ENCODE measurements at places on chromosomes 12 and 14.

- no peak for DNase-seq
Measured at GRCh38 chr12:121255433-121255832, 41.1 kb downstream of the CAMKK2 start.

DNA sequence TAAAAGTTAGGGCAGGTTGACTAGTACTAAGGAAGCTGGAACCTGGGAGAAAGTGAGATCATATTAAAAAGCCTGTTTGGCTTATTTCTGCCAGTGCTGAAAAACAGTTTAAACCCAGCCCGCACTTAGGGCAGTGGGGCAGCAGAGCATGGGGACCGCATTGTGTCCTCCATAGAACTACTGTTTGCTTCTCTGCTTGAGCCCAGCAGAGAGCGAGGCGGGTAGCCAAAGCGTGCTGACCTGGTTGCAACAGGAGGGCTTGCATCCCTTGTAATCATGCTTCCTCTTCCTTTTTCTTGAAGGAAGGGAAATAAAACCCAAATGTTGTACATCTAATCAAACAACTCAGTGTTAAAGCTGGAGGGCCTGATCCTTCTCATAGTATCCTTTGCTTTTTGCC, 82.5 kb upstream of the HOXC13 start:
- DNase-seq: no peak

GRCh38 chr12:56932867-56933266, 1.3 kb downstream of the SDR9C7 start:
- no peak for DNase-seq

- DNase-seq: no peak
Measured at GRCh38 chr14:44649061-44649460, 142.0 kb upstream of the FSCB start.

DNA sequence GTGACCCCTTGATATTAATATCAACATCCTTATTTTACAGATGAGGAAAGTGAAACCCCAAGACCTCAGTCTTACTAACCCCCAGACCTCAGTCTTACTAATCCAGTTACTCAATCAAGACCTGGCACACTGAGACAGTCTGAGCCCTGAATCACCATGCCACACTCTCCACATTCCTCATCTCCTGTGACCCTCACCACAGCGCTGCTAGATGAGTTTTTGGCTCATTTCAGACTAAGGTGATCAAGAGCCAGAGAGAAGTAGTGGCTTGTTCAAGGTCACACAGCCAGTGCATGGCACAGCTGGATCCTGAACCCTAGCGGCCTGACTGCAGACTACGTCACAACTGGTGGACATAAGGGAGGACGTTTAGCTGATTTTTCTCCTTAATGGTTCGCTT, 579.2 kb downstream of the BCL11B start:
- no peak for DNase-seq

GRCh38 chr12:4435537-4435936, 10.1 kb downstream of the FGF6 start:
- DNase-seq: no peak

- no peak for DNase-seq
Measured at GRCh38 chr14:68241862-68242487, 422.4 kb downstream of the RAD51B start.

GRCh38 chr12:6647083-6647604, at the start of gene ACRBP:
ACRBP (minus strand) TSS chr12:6647432; CDS start chr12:6647366, 66 bp downstream.
- DNase-seq: no peak

DNA sequence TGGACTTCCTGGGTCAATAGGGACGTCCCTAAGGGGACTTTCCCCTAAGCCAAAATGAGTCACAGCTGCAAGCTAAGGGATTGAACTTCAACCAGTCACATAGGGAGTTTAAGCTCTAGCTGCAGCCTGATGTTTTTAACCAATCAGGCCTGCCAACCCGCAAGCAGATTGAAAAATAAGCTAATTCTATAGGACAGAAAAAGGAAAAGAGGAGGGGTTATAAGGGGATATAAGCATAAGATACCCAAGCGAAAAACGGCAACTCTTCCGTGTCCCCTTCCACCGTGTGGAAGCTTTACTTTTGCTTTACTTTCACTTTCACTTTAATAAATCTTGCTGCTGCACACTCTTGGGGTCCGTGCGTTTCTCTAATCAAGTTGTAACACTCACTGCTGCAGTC, 24.4 kb downstream of the ATP23 start:
- no peak for DNase-seq

GRCh38 chr12:51421266-51421884, 3.3 kb upstream of the SLC4A8 start:
- peak; percentile 36 for DNase-seq

- DNase-seq: no peak
Measured at GRCh38 chr12:85157035-85157603, 121.0 kb downstream of the LRRIQ1 start.

DNA sequence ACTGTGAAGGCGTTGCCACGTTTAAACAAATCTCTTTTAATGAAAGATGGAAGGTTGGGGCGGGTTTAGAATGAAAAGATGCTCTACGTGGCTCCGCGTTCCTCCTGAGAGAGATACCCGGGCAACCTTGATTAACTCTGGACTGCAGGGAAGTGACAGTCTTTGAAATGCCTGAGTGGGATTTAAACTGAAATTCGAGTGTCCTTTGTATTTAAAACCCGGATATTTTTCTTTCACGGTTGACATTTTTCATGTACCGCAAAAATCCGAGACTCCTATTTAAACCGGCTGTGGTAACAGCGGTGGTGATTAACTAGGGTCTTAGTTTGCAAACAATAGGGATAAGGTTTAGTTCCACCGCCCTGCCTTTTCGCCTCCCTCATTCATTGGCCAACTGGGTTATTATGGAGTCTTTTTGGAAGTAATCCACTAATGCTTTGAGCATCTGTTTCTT, 707 bp downstream of the G2E3 start:
- DNase-seq: no peak

GRCh38 chr14:84250893-84251292, 1279.1 kb upstream of the FLRT2 start:
- DNase-seq: no peak

DNA sequence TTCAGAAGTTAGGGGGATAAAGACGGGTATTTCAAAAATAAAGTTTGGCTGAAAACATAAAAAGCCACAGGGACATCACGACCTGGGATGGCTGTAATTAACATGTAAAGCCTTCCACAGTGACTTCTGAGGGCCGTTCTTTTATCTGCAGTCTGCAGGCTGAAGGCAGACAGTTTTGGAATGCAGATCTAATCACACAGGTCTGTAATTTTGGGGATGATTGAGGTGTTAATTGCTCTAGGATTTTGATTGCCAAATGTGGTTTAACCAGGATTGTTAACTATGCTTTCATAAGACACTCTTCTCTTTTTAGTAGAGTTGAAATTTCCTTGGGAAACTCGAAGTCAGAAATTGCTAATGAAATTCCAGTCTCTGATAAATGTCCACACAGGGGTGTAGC, 355.5 kb downstream of the ATP23 start:
- no peak for DNase-seq

DNA sequence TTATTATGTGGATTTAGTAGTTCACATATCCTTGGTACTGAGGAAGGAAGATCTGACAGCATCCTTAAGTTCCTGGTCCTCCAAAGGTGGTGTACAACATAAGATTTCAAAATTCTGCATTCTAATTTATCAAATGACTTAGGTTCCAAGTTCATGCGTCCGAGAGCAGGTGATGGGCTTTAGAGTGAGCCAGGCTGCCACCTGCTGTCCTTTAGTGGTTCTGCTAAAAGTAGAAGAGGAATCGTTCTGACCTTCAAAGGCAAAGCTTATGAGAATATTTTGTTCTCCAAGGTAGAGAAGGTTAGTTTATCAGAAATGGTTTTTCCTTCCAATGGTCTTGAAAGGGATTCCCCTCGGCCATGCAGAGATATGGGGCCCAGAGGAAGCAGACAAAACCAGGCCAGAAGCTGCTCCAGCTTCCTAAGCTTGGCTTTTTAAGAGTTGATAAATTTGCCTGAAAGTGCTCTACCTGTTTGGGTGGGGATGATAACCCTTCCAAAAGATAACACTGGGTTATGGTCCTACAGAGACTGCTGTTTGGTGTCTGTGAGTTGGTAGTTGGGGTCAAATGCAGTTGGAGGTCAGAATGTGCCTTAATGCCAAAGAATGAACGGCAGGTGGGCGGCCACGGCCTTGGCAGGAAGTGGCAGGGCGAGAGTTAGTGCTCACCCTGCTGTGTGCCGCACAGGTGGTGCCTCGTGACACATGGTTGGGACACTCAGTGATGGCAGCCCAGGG, 29.1 kb upstream of the LRTM2 start:
- no peak for DNase-seq

GRCh38 chr12:27123642-27124041, 41.3 kb upstream of the C12orf71 start:
- DNase-seq: no peak

DNA sequence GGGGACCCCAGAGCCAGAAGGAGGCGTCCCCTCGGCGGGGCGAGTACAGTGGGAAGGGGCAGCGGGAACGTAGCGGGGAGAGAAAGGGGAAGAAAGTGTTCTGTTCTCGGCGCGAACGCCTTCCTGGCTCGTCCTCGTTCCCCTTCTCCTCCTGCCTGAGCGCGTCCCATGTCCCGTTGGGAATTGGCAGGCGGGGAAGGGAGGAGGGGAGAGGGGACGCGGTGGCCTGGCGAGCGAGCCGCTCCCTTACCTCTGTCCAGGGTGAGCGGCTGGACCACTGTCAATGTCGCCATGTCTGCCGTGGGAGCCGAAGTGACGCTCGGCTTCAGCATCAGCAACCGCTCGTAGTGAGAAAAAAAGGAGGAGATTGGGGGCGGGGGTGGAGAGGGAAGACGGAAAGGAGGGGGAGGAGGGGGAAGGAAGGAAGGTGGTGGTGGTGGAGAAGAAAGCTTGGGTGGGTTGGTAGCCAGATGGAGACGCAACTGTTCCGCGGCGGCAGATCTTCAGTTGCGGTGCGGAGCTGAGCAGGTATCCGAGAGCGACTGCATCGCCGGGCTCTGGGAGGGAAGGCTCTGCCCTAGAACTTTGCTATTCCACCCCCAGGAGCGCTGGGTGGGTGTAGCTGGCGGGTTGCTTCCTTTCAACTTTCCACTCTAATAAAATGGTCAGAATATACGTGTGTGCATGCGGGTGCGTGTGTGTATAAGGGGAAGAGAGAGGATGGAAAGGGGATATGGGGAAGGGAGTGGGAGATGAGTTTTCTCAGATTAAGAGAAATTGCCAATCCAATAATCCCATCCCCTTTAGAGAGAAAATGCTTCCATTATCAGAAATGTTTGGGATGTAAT, at the start of gene LIN7A:
TSS of gene LIN7A (minus strand) at position 544 of the 848 bp plus-strand sequence. CDS start at position 332, 212 bp downstream.
- no peak for DNase-seq

- no peak for DNase-seq
Measured at GRCh38 chr12:121649322-121649721, 20.1 kb downstream of the MORN3 start.

GRCh38 chr12:53775478-53776145, 23.8 kb upstream of the CISTR start:
- DNase-seq: no peak

GRCh38 chr12:13127444-13127843, 24.0 kb upstream of the GSG1 start:
- DNase-seq: no peak

GRCh38 chr12:130603396-130603965, 112.6 kb downstream of the RIMBP2 start:
- no peak for DNase-seq

DNA sequence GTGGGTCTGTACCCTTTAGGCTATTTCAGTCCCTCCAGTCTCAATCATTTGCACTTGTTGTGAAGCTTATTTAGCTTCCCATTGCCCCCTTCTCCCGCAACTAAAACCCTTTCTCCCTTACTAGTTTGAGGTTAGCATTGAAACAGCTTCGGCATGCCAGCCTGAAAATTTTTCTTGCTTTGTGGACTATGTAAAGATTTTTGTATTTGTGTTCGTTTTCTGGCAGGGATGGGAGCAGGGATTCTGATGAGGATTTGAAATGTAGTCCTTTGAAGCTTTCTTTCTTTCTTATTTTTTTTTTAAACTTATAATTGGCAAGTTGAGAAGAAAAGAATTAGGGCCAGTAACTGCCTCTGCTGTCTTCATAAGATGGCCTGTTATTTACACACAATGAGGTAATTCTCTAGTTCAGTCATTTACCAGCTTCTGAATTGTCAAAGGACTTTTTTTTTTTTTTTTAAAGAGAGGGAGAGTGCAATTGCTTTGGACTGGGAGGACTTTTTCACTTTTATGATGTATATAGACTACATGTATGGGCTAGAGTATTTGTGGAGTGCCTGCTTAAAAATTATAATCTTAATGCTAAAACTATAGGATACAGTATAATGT, 29.0 kb downstream of the PALS1 start:
- DNase-seq: no peak

All from non-pigmented ciliary epithelial cell (primary cell).